A673 (cell line): ENCODE measurements at places on chromosomes 6 and 20. TPM values are rescaled to one million over a fixed set of nuclear protein-coding genes. Genes with fewer than 3 reads are reported as not detected.

GHRH gene
- total RNA-seq = not detected in 2 replicates

DNA sequence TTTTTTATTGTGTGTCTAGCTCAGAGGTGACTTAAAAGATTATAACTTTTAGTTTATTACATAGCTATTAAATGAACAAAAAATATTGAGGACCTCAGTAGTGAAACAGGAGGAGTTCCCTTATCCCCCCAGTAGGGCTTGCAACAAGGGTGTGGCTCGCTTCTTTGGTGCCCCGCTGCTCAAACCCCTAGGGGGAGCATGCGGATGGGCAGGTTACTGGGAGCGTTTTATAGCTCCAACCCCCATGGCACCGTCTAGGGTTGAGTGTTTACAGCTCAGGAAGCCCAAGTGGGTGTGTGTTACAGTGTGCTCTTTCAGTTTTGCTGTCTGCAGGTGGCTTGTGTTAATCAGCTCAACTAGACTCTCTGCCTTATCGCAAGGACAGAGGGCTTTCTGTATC lies 1513.7 kb downstream of the GRIK2 start:
- DNase-seq = peak; percentile 9

- no peak for DNase-seq
These were observed 234.7 kb upstream of the RIMS1 start for GRCh38 chr6:71651636-71652035.

DNA sequence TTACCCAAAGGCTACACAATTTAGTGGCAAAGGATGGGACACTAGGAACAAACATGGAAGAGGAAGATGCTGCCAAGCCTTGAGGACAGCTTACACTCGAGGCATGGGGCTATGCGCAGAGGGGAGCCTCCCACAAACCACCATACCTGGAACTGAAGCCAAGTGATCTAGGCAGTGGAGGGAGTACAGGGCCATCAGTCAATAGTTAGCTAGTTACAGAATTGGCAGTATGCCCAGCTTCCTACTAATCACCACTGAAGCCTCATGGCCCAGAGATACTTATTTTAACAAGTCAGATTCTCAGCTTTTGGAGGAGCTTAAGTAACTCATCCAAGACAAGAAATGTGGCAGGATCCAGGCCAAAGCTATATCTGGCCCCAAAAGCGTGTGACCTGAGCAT lies 226.6 kb upstream of the MOCS1 start:
- DNase-seq = peak; percentile 47

GRCh38 chr6:142746524-142746923 lies 198.5 kb downstream of the HIVEP2 start:
- DNase-seq = peak; percentile 56

DNA sequence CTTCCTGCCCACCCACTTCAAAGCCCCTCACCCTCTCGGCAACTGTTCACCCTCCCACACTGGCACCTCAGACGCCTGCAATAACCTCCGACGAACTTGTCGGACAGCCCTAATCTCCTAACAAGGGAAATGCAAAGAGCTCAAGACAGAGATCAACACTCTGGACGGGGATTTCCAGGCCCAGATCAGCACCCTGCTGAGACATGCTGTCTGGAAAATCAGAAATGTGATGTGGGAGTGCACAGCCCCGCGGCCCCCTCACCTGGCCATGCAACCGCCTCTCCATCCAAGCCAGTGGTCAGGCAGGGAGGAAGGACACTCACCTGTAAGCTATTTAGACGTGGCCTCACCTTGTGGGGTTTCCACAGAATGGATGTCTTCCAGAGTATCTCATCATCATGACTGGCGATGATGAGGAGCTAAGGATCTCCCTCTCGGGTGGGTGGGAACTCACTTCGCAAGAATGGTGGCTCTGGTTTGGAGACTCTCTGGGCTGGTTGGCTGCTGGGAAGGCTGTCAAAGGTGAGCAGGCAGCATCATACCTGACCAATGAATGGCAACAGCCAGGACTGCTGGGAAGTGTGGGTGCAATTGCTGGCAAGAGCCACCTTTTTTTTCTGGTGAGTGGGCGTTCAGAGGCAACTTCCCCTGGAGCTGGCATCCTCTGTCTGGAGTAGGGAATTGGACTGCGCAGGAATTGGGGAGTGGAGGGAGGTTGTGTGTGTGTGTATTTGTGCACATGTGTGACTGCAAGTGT lies 28.1 kb upstream of the ADTRP start:
- no peak for DNase-seq
